Central memory CD8-positive, alpha-beta T cell (primary cell): ENCODE measurements at places on chromosomes 12 and 14.

- no peaks in the 10 kb centered on the region for H3K36me3 ChIP-seq
- no peak overlapping the region for H3K27ac ChIP-seq
- H3K27me3 ChIP-seq: peaks cover 17% of the 10 kb centered on the region
- peaks cover 16% of the 10 kb centered on the region for H3K4me1 ChIP-seq
- DNase-seq: no peak
- no peak overlapping the region for H3K4me3 ChIP-seq
Observed at GRCh38 chr14:90839024-90839888, 23.0 kb upstream of the TTC7B start.

- no peaks in the 10 kb centered on the region for H3K36me3 ChIP-seq
- H3K4me3 ChIP-seq: no peak overlapping the region
- no peaks in the 10 kb centered on the region for H3K4me1 ChIP-seq
- H3K27me3 ChIP-seq: no peaks in the 10 kb centered on the region
- H3K27ac ChIP-seq: no peak overlapping the region
Observed at GRCh38 chr12:105426766-105427165, 96.3 kb downstream of the C12orf75 start.

DNA sequence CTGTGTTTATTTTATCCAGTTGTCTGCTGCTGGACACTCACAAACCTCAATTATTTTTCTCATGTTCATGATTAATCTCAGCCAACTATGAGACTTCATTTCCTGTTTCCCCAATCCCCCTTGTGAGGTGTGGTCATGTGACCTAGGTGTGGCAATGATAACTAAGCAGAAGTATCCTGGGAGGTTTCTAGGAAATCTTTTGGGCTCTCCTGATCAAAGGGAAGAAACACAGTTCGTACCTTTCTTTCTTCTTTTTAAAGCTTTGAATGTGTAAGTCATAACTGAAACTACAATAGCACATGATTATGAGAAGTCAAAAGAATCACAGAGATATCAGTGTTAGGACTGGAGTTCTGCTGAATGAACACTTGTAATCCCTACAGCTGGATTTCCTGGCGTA lies 34.4 kb upstream of the MANSC4 start:
- DNase-seq: no peak
- H3K27me3 ChIP-seq: peaks cover 64% of the 10 kb centered on the region
- no peak overlapping the region for H3K27ac ChIP-seq
- no peak overlapping the region for H3K4me3 ChIP-seq
- H3K36me3 ChIP-seq: no peaks in the 10 kb centered on the region

DNA sequence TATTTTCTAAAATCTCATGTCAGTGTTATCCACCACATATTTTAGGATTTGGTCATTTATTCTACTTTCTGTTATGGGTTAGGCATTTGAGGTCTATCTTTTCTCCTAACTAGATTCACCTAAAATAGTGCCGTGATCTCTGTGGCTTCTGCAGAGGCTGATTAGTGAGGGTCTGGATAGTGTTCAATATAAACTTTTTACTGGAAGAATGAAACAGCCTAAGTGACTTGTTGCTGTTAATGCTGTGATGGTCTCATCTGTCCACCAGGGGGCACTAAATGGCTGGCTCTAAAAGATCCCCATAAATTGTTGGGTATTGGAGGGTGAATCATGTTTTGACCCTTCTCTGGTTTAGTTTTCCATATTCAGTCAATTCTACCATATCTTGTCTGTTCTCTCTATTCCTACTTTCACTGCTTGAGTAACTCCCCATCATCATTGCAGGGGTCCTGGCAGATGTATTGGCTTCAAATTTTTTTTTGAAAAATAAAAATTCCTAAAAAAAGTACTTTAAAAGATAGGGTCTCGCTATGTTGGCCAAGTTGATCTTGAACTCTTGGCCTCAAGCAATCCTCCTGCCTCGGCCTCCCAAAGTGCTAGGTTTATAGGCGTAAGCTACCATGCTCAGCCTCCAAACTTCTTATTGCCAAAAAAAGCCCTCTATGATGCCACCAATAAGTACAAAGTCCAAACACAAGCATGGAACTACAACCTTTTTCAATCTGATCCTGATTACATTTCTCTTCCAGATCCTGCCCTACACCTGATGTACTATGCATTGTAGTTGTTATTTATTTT lies 6.9 kb downstream of the PABPN1 start:
- no peaks in the 10 kb centered on the region for H3K27me3 ChIP-seq
- H3K36me3 ChIP-seq: peaks cover 27% of the 10 kb centered on the region
- H3K4me1 ChIP-seq: peaks cover 10% of the 10 kb centered on the region
- no peak overlapping the region for H3K4me3 ChIP-seq
- no peak overlapping the region for H3K27ac ChIP-seq
- peak; percentile 32 for DNase-seq

- H3K4me3 ChIP-seq: no peak overlapping the region
- H3K36me3 ChIP-seq: no peaks in the 10 kb centered on the region
- DNase-seq: no peak
- H3K27ac ChIP-seq: no peak overlapping the region
- no peaks in the 10 kb centered on the region for H3K4me1 ChIP-seq
Observed at GRCh38 chr12:125773033-125773640, 707.9 kb downstream of the AACS start.

GRCh38 chr14:23077962-23078361 lies 17.0 kb downstream of the ACIN1 start:
- no peaks in the 10 kb centered on the region for H3K27me3 ChIP-seq
- H3K27ac ChIP-seq: no peak overlapping the region
- no peak overlapping the region for H3K4me3 ChIP-seq
- DNase-seq: no peak
- H3K4me1 ChIP-seq: peaks cover 4% of the 10 kb centered on the region

DNA sequence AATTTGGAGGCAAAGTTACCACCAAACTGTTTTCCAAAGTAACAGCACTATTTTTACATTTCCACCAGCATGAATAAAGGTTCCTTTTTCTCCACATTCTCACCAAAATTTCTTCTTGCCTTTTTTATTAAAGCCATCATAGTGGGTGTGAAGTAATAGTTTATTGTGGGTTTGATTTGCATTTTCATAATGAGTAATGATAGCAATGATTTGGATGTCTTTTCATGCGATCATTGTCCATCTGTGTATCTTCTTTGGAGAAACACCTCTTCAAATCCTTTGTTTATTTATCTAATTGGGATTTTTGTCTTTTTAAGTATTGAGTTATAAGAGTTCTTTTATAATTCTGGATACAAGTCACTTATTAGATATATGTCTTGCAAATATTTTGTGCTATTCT lies 172.7 kb downstream of the CNTN1 start:
- no peaks in the 10 kb centered on the region for H3K4me1 ChIP-seq
- no peak overlapping the region for H3K27ac ChIP-seq
- H3K4me3 ChIP-seq: no peak overlapping the region
- no peaks in the 10 kb centered on the region for H3K27me3 ChIP-seq

DNA sequence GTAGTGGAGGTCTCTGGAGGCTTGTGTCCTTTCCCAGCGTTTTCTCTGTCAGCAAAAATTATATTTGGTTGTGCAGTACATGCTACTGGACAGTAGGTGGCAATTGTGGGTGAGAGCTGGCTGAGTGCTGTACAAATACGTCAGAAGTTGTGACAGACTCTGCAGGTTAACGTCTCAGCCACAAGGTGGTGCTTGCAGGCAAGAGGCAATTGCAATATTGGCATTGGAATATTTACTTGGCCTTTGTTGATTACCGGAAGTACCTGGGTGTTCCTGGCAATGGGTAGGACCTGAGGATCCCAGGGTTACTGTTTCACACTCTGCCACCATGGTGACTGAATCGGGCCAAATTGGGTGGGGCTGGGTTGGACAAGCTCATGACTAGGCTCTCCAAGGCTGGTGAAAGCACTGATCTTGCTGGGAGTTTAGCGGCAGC lies 333.9 kb upstream of the LMO3 start:
- DNase-seq: no peak
- no peak overlapping the region for H3K27ac ChIP-seq
- H3K4me1 ChIP-seq: no peaks in the 10 kb centered on the region
- H3K36me3 ChIP-seq: no peaks in the 10 kb centered on the region

- H3K4me3 ChIP-seq: no peak overlapping the region
- no peak for DNase-seq
- H3K36me3 ChIP-seq: no peaks in the 10 kb centered on the region
- peaks cover 9% of the 10 kb centered on the region for H3K27me3 ChIP-seq
- H3K27ac ChIP-seq: no peak overlapping the region
Observed at GRCh38 chr14:60067882-60068281, 23.8 kb upstream of the PCNX4 start.

- no peak for DNase-seq
- H3K4me3 ChIP-seq: no peak overlapping the region
- peaks cover 7% of the 10 kb centered on the region for H3K27me3 ChIP-seq
- peaks cover 11% of the 10 kb centered on the region for H3K4me1 ChIP-seq
- no peaks in the 10 kb centered on the region for H3K36me3 ChIP-seq
Observed at GRCh38 chr12:127282786-127283565, 984.0 kb upstream of the TMEM132C start.

DNA sequence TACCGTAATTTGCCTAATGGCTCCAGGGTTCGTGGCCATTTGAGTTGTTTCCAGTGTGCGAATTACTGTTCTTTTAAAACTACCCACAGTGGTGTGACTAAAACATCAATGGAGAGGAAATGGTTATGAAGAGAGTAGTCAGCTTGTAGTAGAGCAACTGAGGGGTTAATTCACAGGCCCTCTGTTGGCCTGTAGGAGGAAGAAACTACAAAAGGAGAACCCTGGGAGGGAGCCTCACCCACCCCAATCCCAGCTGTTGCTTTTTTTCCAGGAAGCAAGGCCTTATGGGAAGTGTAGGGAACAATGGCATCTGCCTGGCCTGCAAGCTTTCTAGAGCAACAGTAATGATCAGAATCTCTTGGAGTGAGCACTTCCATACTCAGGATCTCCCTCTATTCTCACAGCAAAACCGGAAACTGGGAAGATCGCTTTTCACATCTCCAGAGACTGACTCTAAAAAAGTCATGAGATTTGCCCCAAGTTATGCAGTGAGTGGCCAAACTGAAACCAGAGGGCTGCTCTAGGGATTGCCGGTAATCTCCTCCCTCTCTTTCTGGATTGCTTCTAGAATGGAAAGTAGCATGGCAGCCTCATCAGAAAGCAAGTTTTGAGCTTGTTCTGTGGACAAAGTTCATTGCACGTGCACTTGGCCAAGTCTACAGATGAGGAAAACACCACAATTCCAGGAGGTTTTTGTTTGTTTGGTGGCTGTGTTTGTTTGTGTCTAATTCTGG lies 125.3 kb upstream of the PWP1 start:
- H3K27me3 ChIP-seq: no peaks in the 10 kb centered on the region
- no peak for DNase-seq
- H3K4me1 ChIP-seq: no peaks in the 10 kb centered on the region
- H3K36me3 ChIP-seq: peaks cover 2% of the 10 kb centered on the region
- no peak overlapping the region for H3K4me3 ChIP-seq
- H3K27ac ChIP-seq: no peak overlapping the region

DNA sequence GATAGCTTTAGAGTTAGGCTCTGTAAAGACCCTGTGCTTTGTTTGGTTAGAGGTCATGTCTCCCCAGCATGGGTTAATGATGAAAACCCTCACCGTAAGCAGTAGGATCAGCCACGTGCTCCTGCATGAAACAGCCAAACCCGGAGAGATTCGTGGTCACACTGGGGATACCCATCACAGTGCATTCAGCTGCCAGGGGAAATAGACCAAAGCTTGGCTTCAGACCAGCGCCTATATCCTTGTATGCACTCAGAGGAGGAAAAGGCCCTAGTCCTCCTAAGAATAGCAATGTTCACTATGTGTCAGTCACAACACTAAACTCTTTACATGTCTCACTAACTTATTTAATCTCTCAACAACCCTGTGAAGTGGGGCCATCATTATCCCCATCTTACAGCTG lies 16.3 kb downstream of the SPX start:
- H3K4me1 ChIP-seq: no peaks in the 10 kb centered on the region
- no peak overlapping the region for H3K27ac ChIP-seq
- no peaks in the 10 kb centered on the region for H3K36me3 ChIP-seq
- H3K27me3 ChIP-seq: peaks cover 34% of the 10 kb centered on the region
- DNase-seq: no peak
- H3K4me3 ChIP-seq: no peak overlapping the region

- DNase-seq: no peak
- H3K36me3 ChIP-seq: no peaks in the 10 kb centered on the region
- peaks cover 6% of the 10 kb centered on the region for H3K4me1 ChIP-seq
Observed at GRCh38 chr12:93130366-93131054, 201.4 kb upstream of the EEA1 start.

- H3K36me3 ChIP-seq: peaks cover 1% of the 10 kb centered on the region
- no peak overlapping the region for H3K4me3 ChIP-seq
- H3K27ac ChIP-seq: no peak overlapping the region
- no peaks in the 10 kb centered on the region for H3K4me1 ChIP-seq
- no peak for DNase-seq
Observed at GRCh38 chr14:105144666-105145380, 23.8 kb downstream of the JAG2 start.

GRCh38 chr14:36818246-36818645 lies 156.6 kb downstream of the PAX9 start:
- no peak overlapping the region for H3K4me3 ChIP-seq
- H3K27ac ChIP-seq: no peak overlapping the region
- H3K36me3 ChIP-seq: peaks cover 3% of the 10 kb centered on the region
- DNase-seq: no peak

DNA sequence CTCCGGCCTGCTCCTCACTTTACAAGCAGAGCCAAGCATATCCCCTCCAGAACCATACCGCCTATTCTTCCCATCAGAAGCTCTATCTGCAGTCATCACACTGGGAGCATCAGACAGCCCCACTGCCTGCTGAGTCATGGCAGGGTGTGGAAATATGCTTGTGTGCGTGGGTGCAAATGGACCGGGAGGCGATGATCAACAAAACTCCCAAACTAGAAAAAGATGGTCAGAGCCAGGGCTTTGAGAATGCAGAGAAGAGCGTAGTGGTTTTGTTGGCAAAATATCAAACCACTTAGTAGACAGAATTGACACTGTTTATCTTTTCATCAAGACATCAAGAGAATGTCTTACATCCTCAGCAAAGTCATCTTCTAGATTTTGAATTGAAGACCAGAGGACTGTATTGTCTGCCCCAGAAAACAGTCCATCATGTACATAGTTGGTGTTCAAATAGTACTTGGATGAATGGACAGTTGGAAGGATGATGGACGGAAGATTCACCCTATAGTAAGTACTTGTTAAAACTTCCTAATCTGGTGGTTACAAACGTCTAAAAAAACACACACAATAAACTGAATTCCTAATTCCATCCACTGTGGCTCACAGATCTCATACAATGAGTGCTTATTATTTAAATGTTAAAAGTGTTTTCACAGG lies 54.9 kb downstream of the VWF start:
- peak overlapping the region; percentile 2 for H3K27ac ChIP-seq
- peaks cover 2% of the 10 kb centered on the region for H3K36me3 ChIP-seq
- no peak overlapping the region for H3K4me3 ChIP-seq
- H3K4me1 ChIP-seq: peaks cover 14% of the 10 kb centered on the region
- peaks cover 60% of the 10 kb centered on the region for H3K27me3 ChIP-seq
- DNase-seq: no peak

- peaks cover 21% of the 10 kb centered on the region for H3K27me3 ChIP-seq
- no peak for DNase-seq
- H3K36me3 ChIP-seq: peaks cover 2% of the 10 kb centered on the region
- no peaks in the 10 kb centered on the region for H3K4me1 ChIP-seq
- H3K27ac ChIP-seq: no peak overlapping the region
Observed at GRCh38 chr14:75366963-75367362, 60.9 kb upstream of the JDP2 start.
